ENCODE measurements at places on chromosomes 7 and 10. TPM values are rescaled to one million over a fixed set of nuclear protein-coding genes. Genes with fewer than 3 reads are reported as not detected.

DNA sequence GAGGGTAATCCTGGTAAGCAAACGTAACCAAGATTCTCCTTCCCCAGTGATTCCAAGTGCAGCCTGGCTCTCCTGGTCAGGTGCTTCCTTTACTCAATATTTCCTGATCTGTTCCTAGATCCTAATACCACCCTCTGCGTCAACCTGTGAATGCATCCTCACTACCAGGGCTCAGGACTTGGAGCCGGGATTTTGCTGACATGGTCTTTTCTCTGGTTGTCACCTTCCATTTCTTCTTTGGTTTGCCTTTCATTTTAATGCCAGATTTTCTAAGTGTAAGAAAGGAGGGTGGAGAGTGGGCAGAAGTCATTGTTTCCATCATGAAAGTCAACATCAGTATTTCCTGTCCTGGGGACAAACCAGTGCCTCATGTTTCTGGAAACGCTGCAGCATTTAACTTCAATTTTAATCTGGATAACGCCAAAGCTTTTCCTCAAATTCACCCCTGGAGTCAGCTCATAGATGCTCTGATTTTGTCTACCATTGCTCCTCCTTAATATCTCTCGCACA is 210.4 kb upstream of the ZNF32 start:
- DNase-seq, result no peak

DNA sequence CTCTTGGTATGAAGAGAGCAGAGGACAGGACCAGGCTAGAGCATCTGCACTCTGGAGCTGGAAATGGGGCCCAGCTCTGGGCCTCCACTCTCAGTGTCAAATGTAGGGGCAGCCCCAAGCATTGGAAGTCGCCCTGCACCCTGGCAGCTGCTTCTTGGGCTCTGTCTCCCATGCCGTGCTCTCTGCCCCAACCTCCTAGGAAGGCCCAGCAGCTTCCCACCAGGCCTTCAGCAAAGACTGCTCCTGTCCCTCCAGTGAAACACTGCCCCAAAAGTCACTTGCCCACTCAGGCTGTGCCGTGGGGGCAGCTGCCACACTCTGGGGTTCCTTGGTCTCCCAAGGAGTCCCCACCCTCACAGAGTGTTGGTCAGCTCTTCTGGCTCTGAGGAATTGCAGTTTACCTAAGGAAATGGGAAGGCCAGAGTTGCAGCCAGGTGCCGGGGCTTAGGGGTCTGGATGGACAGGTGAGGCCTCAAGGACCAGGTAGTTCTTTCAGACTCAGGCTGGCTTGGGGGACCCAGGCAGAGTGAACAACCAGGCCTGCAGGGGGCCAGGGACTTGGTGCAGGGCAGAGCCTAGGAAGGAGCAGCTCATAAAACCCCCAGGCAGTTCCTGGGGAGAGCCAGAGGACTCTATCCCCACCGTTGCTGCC is 9.4 kb upstream of the OPN4 start:
- no peak for DNase-seq

DNA sequence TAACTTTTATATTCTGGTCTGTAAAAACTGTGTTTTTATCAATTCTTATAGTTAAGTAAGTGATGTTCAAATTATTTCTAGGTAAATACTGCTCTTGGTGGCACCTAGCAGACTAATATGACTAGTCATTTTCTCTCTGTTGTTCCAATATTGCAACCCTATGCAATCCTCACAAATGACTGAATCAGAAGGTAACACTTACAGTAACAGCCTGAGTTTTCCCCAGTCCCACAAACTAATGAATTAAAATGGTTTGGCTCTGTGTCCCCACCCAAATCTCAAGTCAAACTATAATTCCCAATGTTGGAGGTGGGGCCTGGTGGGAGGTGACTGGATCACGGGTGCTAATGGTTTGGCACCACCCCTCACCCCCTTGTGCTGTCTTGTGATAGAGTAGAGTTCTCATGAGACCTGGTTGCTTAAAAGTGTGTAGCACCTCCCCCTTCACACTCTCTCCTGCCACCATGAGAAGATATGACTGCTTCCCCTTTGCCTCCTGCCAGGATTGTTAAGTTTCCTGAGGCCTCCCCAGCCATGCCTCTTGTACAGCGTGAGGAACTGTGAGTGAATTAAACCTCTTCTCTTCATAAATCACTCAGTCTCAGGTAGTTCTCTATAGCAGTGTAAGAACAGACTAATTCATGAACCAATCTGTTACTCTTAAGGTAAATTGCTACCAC is 43.5 kb downstream of the MTPN start:
- DNase-seq, result no peak

PNLIPRP1 gene
- 1.2 TPM for total RNA-seq

ATRNL1 gene
- total RNA-seq, result 5.6 TPM

RPEL1 gene
- total RNA-seq, result not detected

ZNF783 gene
- total RNA-seq, result 32.1 TPM
